Uterus (tissue), 4 donors: ENCODE measurements at places on chromosomes 2 and 18.

DNA sequence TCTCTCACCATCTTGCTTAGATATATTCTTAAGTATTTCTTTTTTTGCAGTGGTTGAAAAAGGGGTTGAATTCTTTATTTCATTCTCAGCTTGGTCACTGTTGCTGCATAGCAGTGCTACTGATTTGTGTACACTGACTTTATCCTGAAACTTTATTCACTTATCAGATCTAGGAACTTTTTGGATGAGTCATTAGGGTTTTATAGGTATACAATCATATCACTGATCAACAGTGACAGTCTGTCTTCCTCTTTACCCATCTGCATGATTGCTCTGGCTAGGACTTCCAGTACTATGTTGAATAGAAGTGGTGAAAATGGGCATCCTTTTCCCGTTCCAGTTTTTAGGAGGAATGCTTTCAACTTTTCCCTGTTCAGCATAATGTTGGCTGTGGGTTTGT lies 6.5 kb downstream of the STARD6 start:
- DNase-seq = no peak

- DNase-seq = no peak
Measured at GRCh38 chr2:156110890-156111289, 221.6 kb downstream of the NR4A2 start.

GRCh38 chr2:240467149-240467642 lies 31.7 kb downstream of the GPC1 start:
- DNase-seq = peak; percentile 12

GRCh38 chr2:230829959-230830358 lies 34.8 kb upstream of the ITM2C start:
- no peak for DNase-seq

DNA sequence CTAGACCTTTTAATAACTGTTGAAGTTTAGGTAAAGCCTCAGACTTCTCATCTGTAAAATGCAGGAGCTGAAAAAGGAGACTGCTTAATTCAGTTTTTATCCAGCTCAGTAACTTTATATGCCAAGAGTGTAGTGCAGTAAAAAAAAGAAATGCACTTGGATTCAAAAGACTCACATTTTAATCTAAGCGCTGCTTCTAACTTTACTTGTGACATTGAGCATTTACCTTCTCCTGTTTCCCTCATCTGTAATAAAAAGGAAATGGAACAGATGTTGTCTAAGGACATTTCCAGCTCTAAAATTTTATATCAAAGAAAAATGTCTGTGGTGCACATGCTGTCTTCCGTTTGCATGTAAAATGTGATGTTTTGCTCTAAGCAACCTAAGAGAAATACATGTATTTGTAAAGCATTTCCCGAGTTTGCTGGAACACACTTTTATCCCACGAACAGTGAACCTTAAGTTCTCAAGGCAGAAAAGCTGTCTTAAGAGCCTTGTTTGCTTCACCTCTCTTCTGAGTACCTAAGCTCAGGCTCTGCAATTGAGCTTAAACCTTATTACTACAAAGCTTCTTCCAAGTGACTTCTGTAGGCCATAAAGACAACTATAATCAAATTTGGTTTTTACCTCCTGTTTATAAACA lies 24.2 kb upstream of the TANK start:
- no peak for DNase-seq

DNA sequence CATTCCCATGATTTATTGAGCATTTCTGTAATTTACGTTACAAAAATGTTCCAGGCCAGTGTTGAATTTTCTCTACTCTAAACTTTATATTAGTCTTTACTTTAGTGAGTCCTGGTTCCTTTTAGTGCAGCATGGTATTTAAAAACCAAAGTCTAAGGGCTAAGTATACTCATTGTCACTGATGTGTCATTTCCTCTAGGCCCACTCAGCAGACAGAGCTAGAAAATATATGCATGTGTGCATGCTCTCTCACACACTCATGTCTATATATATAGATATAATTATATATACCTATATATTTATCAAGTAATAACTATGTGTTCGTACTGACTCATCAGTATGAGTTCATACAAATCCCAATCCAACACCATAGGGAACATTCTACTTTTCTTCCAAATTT lies 132.5 kb upstream of the SLC8A1 start:
- no peak for DNase-seq
